IMR-90 (cell line): ENCODE measurements at places on chromosomes 3 and 15. TPM values are rescaled to one million over a fixed set of nuclear protein-coding genes. Genes with fewer than 3 reads are reported as not detected.

DNA sequence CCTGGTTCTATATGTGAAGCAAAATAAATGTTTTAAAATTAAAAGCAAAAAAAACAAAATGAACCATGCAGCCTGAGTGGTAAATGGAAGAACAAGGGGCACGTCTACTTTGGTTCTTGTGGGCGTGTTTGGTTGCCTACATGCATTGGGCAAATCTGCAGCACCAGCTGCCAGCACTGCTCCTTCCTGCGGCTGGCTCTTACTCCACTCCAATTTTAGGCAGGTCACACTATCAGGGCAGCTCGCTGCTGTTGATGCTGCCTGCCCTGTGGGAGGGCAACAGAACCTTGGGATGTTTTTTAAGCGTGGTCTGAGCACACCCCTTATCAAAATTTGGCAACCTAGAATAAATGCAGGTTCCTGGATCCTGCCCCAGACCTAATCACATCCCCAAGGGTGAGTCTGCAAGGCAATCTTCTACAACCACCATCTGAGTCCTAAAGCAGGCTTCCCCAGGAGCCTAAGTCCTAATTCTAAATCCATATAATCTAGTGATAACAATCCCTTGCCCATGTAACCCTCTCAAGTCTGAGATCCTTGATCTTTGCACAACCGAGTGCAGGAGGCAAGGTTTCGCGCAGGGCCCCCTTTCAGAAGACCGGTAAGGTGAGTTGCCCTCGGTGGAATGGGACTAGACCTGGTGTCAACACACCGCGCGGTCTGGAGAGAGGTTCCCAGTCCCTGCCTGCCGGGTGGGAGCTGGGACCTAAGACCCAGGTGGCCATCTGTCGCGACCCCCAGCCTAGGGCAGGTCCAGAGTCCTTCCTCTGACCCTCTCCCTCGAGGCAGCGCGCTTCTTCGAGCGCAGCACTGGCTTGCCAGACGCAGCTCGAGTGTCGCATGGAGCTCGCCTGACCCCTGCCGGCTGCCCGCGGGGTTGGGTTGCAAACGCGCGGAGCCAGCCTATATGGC is 15.9 kb downstream of the IVD start:
- peak; percentile 52 for DNase-seq

DNA sequence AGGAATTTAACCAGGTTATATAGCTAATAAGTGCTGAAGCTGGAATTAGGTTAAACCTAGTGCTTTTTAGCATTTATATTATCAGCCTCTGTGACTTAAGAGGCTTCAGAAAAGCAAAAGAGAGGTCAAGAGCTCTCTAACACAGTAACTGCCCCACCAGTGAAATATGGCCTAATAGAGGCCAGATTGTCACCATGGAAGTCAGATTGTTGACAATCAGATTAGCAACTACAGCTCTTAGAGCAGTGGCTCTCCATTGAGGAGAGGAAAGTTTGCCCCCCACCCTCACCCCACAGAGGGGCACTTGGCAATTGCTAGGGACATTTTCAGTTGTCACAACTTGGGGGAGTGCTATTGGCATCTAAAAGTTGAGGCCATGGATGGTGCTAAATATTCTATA is 23.3 kb upstream of the LMOD3 start:
- DNase-seq: no peak

GRCh38 chr3:143531101-143531500 is 317.2 kb downstream of the SLC9A9 start:
- no peak for DNase-seq

- DNase-seq: peak; percentile 3
These were observed 31.2 kb upstream of the TNIK start for GRCh38 chr3:171491361-171491760.

Gene SNX22
- total RNA-seq: under 0.01 and 0.18 TPM in 2 replicates

DNA sequence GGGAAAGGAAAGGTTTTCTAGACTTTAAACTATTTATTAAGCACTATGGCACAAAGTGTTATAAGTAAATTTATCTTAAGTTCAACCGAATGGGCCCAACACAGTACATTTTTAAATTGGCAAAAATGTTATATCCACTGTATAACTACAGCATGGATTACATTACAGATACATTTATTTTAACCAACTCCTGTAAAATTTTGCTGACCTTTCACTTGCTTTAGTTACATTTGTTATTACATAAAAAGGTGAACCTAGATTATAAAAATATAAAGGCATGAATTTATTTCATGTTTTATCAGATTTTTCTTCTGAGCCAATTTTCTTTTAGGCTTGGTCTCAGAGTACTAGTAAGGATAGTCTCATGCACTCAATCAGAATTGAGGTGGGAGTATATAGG is 221.9 kb upstream of the GBE1 start:
- DNase-seq: no peak

Gene ACAD11
- total RNA-seq: 18.8 and 27.8 TPM in 2 replicates

Gene PRICKLE2
- total RNA-seq: 14.2 and 16.7 TPM in 2 replicates

- DNase-seq: no peak
These were observed 247.5 kb upstream of the LYSMD4 start for GRCh38 chr15:99980752-99981151.

Gene MAP2K1
- total RNA-seq: 37.8 and 58.9 TPM in 2 replicates

DNA sequence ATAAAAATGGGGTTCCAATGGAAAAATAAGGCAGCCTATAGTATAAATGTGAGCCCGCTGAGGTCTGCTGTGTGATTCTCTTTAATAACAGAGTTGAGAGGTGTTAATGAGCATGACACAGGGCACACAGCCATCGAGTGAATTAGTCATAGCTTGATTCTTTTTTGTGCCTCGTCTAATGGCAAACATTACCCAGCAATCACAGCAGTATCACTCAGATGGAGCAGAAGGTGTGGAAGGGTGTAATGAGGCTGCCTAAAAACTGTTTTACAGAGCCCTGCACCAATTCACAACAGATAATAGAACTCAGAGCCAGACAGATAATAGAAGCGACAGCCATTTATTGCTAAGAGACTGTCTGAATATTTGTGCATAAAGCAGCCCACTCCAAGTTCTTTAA is 178.6 kb upstream of the TPRG1 start:
- no peak for DNase-seq

Gene ADAMTS17
- total RNA-seq: 0.28 TPM in 1 of 2 replicates, not detected in the other

DNA sequence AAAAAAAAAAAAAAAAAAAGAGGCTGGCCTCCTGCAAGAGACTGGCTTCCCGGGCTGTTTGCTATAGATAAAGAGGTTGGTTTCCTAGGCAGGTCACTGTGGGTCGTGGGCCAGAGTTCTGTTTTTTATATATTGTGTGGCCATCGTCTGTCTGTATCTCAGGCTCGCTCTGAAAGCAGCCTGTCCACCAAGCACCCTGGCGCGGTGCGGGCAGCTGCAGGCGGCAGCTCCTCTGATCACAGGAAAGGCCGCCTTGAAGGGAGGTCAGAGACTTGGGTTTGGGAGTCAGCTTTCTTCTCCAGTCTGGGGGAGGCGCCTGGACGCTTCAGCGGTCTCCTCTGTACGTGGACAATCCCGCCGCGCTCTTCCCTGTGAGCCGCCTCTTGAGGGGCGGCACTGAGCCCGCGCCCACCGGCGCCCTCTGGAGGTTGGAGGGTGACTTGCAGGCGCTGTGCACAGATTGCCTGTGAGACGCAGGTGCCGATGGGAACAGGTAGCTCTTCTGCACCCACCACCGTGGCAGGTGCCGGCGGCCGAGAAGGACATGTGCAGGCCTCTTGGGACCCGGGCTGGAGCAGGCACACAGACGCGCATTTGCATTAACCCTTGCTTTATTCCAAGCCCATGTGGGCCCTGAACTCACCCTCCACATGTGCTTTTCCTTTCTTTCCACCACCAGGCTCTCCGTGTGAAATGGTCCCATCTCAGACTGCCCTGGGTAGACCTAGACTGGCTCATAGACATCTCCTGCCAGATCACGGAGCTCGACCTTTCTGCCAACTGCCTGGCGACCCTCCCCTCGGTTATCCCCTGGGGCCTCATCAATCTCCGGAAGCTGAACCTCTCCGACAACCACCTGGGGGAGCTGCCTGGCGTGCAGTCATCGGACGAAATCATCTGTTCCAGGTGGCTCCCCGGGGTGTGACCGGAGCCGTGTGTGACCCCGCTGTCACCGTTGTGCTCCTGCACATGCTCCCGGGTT is 89.3 kb downstream of the LRRK1 start:
- peak; percentile 66 for DNase-seq

Gene SLC25A36
- 70.3 and 76.7 TPM in 2 replicates for total RNA-seq

DNA sequence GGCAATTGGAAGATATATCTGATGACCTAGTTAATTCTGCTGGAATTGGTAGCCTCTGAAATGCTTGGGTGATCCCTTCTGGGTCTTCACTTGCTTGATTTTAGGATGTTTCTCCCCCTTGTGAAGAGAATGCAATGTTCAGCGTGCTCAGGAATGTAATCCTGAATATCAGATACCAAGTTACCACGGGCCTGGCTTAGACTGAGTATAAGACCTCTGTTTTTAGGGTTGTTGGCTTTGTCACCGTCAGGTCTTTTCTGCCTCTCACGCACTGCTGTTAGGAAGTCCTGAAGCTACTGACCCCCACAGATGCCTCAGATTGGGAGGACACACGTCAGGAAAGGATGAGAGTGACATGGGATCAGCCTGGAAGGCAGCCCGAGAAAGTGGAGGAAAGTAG is 198.5 kb downstream of the CDIN1 start:
- peak; percentile 7 for DNase-seq

Gene PTX3
- total RNA-seq: 96.7 and 97.9 TPM in 2 replicates

DNA sequence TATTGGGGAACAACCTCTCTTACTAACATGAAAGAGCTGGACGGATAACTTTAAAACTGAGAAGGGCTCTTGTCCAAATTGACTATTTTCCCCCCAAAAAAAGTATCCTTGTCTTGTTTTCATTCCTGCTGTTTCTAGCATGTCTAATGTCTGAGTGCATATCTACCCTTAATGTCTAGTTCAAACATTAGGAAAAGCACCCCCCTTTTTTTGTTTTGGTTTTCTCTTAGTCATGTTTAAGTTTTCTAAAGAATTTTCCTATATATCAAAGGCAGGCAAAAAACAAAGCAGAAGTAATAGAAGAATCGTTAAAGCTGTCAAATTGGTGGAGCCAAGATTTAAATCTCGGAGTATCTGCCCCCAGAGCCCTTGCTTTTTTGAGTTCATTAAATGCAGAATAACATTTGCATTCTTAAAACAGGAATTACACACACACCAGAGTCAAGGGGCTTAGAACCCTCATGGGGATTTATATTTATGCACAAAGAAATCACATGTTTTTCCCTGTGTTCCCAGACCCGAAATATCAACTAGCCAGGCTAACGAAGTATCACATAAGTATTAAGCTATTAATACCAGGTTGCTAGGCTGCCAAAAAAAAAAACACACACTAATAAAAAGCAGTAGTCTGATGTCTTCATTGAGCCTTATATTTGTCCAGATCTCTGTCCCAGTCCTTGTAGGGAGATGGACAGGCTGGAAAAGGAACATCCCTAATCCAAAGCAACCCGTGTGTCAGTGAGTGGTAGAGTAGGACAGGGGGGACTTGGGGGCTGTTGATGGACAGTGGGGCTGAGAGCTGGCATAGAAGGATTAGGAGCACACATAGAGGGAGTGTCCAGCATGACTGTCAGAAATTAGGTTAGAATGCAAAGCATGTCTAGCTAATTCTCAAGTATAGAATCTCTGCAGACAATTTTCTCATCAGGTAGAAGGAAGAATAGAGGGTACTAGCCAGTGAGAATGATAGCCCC is 103.6 kb upstream of the BFSP2 start:
- DNase-seq: no peak

DNA sequence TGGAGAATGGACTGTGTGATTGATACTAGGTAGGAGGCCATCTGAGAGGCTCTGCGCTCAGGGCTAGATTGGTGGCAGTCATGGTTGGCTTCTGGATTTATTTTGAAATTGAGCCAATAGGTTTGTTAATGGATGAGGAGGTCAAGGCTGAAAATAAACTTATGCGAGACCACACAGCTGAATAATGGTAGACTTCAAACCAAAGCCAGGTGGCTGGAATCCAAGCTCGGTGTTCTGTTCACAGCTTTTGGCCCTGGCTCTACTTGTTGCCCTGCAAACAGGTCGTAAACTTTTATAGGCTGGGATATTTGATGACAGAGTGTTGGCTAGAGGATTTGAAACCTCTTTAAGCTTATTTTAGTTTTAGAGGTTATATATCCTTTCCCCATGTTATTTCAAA is 160.4 kb downstream of the CHL1 start:
- no peak for DNase-seq

GRCh38 chr3:123246866-123247265 is 45.1 kb downstream of the SEC22A start:
- DNase-seq: no peak

Gene EBLN2
- 6.4 and 7.7 TPM in 2 replicates for total RNA-seq

- DNase-seq: no peak
These were observed 55.9 kb downstream of the CLDN1 start for GRCh38 chr3:190266265-190266912.

Gene P2RY13
- not detected in 2 replicates for total RNA-seq

GRCh38 chr3:134330883-134331810 is 43.1 kb downstream of the AMOTL2 start:
- DNase-seq: peak; percentile 71

DNA sequence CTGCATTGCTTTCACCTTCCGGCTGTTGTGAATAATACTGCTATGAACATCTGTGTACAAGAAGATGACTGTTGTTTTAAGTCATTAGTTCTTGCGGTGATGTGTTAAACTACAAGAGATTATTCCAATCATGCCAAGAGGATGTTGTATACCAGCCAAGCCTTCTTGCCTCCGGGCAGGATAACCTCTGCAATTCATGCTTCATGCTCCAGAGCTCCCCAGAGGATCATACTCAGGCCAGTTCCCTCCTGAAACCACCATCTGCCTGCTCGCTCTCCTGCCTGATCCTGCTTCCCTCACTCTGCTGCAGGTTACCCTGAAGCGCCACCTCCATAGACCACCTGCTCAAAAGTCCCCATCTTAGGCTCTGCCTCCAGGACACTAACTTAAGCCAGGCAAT is 187.1 kb upstream of the PROK2 start:
- DNase-seq: no peak

- DNase-seq: no peak
These were observed 12.5 kb downstream of the RASA2 start for GRCh38 chr3:141499284-141499683.

Gene CIDEC
- not detected in 2 replicates for total RNA-seq
